Activated T-cell treated with anti-CD3 and anti-CD28 coated beads for 1 hour (primary cell): ENCODE measurements at places on chromosomes 5 and 9.

DNA sequence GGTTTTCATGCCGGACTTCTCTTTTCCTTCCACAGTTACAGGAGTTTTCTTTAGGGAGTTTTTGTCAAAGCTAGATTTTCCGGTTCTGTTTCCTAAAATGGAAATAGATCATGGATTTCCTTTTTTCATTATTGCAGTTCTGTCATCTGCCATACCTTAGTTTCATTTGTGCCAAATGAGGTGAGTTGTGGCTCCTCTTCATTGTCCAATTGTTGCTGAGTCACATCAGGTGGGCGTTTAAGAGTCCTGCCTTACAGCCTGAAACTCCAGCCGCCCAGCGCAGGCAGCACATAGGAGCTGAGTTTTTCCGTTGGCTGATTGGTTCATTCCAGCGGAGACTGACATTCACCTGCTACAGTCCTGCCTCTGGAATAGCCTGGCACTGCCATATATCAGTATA is 14.1 kb downstream of the SLC25A25 start:
- DNase-seq = no peak

DNA sequence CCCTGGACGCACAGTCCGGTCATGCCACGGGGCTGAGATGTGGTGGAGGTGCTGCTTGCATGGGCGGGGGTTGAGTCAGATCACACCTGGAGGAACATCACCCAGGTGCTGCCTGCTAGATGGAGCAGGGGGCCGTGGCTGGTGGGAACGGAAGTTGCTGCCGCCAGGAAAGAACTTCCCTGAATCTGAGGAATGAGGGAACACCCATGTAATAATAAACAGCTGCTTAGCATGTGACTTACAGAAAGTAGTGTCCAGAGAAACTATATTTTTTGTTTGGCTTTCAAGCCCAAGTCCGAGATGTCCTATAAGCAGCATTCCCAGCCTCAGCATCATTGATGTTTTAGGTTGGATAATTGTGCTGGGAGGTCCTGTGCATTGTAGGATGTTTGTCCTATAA is 27.1 kb upstream of the FAM240B start:
- no peak for DNase-seq

GRCh38 chr5:35884191-35884769 is 27.6 kb downstream of the IL7R start:
- no peak for DNase-seq

DNA sequence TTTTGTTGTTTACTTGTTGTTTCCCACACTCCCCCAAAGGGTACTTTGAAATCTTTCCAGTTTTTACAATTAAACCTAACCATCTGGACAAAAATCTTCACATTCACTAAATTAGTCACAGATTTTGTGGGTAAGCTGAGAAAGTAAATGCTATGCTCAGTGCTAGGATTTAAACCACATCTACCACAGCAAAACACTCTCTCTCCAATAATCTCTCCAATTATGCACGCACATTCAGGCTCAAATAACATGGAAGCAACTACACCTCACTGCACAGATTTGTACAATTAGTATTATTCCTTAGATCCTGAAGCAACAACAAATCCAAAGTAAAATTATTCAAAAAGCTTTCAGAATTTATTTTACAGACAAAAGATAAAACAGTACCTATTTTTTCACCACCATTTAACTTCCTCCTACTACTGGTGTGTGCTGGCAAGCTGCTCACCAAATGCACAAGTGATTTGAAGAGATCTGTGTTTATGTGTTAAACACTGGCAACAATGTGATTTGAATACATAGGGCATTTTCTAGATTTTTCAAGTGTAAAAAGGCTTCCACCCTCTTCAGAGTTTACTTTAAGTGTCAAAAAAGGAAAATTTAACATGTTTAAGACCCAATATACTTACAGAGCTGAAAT is 16.6 kb downstream of the ZNF608 start:
- no peak for DNase-seq

DNA sequence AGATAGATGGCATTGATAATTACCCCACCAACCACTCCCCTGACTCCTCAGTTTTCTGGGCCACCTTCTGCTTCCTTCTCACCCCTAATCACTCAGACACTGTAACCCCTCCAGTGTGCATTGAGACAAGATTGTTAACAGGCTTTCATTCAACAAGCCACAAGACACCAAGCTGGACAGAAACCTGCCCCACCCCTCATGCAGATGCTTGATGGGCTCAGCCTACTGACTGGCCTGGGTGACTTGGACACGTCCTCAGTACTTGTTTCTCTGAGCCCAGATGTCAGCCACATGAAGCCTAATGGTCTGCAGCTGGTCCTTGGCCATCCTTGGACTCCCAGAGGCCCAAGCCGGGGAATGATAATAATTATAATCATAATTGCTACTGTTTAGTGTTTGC is 71.4 kb upstream of the SMIM23 start:
- DNase-seq = no peak

GRCh38 chr5:109589986-109590385 is 99.7 kb upstream of the MAN2A1 start:
- no peak for DNase-seq

DNA sequence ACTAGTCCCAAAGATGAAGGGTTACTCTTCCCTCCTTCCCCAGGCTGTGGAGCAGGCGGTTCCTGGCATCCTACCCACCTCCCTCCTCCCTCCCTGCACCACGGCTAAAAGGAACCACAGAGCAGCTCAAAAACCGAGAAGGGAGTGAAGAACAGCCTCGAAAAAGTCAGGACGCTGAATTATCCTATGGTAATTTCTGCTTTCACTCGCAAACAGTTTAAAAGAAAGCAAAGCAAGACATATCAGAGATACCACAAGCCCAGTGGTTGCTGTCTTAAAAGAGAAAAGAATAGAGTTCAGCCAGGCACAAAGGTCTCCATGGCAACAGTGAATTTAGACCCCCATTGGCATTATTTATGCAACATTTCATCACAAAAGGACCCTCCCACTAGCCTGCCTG is 315.4 kb downstream of the CTNND2 start:
- DNase-seq = no peak

- no peak for DNase-seq
Observed at GRCh38 chr9:111632060-111632459, 926 bp downstream of the DNAJC25 start.

GRCh38 chr9:99029083-99029645 is 75.7 kb upstream of the TGFBR1 start:
- no peak for DNase-seq

GRCh38 chr5:1850324-1851154 is 32.2 kb downstream of the IRX4 start:
- no peak for DNase-seq

- DNase-seq = no peak
Observed at GRCh38 chr5:90553711-90554110, 4.9 kb upstream of the ADGRV1 start.

GRCh38 chr9:101387871-101388506 is 3.2 kb upstream of the BAAT start:
- DNase-seq = no peak

DNA sequence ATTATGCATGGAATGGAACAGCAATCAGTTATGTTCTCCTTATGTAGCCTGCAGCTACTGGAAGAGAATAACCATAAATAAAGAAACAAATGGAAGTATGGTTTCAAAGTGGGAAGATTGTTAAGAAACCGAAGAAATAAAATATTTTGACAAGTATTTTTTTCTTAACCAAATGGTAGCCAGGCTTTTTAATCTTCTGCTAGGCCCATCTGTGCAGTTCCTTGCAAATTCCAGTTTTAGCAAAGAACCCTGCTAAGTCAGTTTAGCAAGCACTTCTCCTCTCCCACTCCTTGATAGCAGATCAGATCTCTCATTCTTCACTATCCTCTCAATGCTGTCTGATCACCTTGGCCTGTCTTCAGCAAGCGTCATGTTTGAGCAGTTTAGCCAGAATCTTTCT is 111.1 kb upstream of the PRDM9 start:
- no peak for DNase-seq

DNA sequence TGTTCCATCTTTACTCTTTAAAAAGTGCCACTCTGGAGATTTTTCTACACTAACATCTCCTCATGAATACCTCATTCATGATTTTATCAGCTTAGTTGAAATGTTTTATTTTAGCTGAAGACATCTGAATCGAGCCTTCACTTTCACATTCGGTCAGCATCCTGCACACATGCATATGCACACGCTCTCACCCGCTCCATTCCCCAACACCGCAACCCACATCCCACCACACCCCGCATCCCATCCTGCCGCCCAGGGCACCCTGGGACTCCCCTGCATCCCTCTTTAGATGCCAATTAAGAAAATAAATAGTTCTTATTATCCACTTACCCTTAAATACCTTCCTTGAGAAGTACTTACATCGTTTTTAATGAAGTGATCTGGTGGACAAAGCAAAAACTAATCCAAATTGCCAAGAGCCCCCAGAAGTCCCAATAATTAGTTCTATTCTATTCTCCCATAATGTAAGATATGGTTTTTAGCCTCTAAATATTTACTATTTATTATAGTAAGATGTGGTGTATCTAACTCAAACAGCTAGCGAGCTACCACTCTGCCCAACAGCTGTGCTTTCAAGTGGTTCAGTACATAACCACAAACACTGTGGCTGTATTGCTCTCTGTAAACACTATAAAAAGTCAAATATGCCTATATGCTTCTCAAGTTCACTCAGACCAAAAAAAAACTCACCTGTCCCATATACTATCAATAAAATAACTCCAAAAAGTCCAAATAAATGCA is 38.2 kb downstream of the GZMK start:
- DNase-seq = peak; percentile 14

GRCh38 chr5:57685516-57686255 is 203.1 kb upstream of the ACTBL2 start:
- no peak for DNase-seq

- no peak for DNase-seq
Observed at GRCh38 chr9:20390400-20390799, 231.9 kb downstream of the MLLT3 start.

GRCh38 chr5:154863291-154864080 is 5.1 kb downstream of the CNOT8 start:
- no peak for DNase-seq

GRCh38 chr5:39533749-39534148 is 109.0 kb upstream of the DAB2 start:
- no peak for DNase-seq

- DNase-seq = no peak
Observed at GRCh38 chr5:88819301-88819999, 63.5 kb downstream of the MEF2C start.

- no peak for DNase-seq
Observed at GRCh38 chr5:171226864-171227263, 82.2 kb upstream of the TLX3 start.

- no peak for DNase-seq
Observed at GRCh38 chr5:116424951-116425350, 149.7 kb downstream of the SEMA6A start.

DNA sequence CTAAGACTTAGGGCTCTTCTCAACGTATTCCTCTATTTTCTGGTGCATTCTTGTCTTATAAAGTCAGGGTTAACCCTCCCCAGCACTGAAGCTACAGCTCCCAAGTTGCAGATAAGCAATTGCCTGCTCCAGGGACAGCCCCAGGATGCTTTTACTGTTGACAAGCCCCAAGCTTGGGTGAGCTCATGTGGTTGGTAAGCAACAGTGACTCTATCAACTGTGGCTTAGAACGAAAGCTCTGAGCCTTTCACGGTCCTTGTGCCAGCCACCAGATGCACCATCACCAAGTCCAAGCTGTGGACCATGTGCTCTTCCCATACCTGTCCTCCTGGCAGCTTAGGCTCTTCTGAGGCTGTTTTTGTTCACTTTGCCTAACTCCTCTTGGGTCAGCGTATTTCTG is 13.5 kb downstream of the ADRB2 start:
- no peak for DNase-seq

GRCh38 chr9:95363051-95363841 is 45.7 kb upstream of the FANCC start:
- no peak for DNase-seq

GRCh38 chr9:14043483-14043882 is 270.5 kb downstream of the NFIB start:
- DNase-seq = no peak

DNA sequence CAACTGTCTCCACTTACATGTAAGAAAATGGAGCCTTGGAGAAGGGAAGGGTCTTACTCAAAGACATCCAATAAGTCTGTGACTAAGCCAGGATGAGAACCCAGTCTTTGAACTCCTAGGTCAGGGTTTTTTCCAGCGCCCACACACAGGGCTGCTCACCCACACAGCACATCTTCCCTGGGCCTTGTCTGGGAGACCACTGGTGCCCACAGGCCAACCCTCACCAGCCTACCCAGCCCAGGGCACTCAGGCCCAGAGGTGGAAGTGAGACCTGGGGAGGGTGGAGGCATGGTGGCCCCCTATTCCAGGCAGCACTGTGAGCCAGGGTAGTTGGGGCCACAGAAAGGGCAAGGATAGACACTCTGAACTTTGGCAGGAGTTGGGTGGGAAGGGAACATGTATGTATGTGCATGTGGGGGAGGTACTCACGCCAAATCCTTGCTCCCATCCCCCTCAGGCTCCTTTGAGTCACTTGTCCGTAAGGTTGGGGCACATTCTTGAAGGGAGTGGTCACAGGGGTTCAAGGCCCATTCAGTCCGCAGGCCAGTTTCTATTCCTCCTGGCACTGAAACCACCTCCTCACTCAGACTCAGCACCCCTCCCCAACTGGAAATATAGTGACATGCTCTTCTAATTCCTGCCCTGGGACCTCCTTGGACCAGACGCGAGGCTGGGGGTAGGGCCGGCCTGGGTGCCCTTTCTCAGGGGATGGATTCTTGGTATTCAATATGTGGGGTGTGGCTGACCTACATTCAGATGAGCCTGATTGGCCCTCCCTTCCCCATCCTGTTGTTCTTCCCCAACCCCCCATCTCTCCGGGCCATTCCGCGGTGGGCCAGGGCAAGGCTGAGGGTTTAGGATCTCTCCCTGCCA is 2.9 kb upstream of the SLC4A9 start:
- DNase-seq = no peak

- DNase-seq = no peak
Observed at GRCh38 chr9:86485359-86485758, 131.1 kb upstream of the TUT7 start.

- DNase-seq = no peak
Observed at GRCh38 chr9:122186301-122186700, 26.6 kb downstream of the MORN5 start.

GRCh38 chr9:130432362-130432761 is 12.4 kb upstream of the ASS1 start:
- DNase-seq = no peak

DNA sequence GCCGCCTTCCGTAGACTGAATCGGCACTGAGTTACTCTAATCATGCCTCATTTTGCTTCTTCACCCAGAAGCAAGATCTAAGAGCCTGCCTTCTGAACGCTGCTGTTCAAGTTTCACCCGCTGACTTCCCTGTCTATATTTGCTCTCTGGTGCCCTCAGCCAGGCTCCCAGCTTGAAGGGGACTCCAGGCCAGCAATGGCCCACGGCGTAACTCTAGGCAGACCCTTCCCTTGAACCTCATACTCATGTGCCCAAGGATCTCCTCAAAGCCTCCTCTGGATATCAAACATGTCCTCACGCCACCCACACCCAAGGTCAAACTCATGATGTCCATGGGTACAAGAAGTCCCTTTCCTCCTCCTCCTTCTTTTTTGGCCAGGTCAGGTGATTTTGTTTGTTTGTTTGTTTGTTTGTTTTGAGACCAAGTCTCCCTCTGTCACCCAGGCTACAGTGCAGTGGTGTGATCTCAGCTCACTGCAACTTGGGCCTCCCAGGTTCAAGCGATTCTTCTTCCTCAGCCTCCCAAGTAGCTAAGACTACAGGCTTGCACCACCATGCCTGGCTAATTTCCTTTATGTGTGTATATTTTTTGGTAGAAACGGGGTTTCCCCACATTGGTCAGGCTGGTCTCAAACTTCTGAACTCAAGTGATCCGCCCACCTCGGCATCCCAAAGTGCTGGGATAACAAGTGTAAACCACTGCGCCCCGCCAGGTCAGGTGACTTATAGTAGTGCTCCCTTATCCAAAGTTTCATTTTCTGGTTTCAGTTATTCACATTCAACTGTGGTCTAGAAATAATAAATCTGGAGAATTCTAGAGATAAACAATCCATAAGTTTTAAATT is 239.0 kb downstream of the SYK start:
- no peak for DNase-seq
